ENCODE measurements at places on chromosomes 2 and 18. TPM values are rescaled to one million over a fixed set of nuclear protein-coding genes. Genes with fewer than 3 reads are reported as not detected.

- H3K4me1 ChIP-seq = no peaks in the 10 kb centered on the region
- no peaks in the 10 kb centered on the region for H3K27me3 ChIP-seq
- H3K36me3 ChIP-seq = no peaks in the 10 kb centered on the region
- no peak overlapping the region for H3K4me3 ChIP-seq
- no peak for DNase-seq
Observed at GRCh38 chr2:5036256-5036655, 655.9 kb upstream of the SOX11 start.

DNA sequence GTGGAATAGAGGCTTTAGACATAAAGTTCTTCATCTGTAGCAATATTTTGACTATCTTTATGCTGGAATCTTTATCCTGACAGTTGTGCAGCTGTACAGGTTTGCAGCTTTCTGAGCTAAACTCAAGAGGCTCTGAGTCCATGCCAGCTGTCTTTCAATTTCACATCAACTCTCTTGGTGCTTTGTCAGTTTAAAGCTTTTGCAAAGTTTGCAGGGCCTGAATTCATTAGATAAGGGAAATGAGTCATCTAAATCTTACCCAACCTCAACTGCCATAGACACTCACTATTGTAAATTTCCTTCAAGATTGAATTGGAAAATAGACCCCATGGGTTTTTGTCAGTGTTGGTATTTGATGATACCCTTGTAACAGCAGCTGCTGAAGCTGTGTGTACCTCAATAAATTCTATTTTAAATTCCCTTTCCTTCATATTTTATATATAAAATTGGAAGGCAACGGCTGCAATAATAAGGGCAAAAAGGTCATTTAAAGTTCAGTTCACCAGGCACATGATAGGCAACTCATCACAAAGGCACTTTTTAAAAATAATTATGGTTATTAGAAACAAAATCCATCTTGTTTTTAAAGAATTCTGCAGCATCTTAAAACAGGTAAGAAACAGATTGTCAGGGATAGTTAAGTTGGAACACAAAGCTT, 169.9 kb upstream of the SLC39A10 start:
- no peak overlapping the region for H3K4me3 ChIP-seq
- DNase-seq = no peak
- H3K36me3 ChIP-seq = no peaks in the 10 kb centered on the region
- no peak overlapping the region for H3K27ac ChIP-seq

DNA sequence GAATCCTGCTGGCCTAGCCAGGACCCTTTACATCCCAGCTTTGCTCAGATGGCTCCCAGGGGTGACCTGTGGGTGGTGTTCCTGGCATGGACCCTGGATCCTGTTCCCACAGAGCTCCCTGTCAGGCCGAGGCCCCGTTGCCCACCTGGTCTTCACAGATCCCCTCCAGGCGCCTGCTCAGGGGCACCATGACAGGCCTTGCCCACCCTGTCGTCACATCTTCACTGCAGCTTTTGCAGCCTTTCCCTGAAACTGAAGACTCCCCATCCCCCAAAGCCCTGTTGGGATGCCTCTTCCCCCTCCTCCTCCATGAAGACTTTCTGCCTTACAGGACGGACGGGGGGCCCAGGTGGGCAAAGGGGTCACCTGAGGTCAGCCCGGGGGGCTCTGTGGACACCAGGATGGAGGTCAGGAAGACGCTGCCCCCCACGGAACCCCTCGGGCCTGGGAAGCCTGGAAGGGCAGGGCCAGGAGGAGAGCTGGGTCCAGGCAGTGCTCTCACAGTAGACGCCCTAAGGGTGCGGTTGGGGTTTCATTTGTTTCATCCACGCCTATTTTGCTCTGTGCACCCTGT, 13.0 kb upstream of the KIF1A start:
- H3K27ac ChIP-seq = no peak overlapping the region
- peaks cover 42% of the 10 kb centered on the region for H3K27me3 ChIP-seq
- peak; percentile 65 for DNase-seq
- no peak overlapping the region for H3K4me3 ChIP-seq
- no peaks in the 10 kb centered on the region for H3K36me3 ChIP-seq

- no peak overlapping the region for H3K27ac ChIP-seq
- no peaks in the 10 kb centered on the region for H3K36me3 ChIP-seq
- H3K4me3 ChIP-seq = no peak overlapping the region
- no peaks in the 10 kb centered on the region for H3K27me3 ChIP-seq
- H3K4me1 ChIP-seq = peaks cover 9% of the 10 kb centered on the region
- DNase-seq = no peak
Observed at GRCh38 chr2:224952936-224953657, 89.2 kb downstream of the DOCK10 start.

DNA sequence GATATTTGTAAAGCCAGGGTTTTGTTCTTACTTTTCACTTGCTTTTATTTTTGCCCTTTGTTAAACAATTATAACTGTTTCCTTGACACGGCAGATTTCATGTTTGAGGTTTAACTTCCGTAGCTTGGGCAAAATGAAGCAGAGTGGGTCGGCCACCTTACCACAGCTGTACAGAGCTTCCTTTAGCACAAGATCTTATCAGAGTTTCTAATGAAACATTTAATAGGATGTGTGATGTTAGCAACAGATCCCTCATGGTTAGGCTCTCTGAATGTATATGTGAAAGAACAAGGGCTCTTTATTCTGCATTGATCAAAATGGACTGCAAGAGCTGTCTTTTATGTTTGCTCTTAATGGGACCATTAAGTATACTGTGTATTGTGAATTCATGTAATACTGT, 22.3 kb downstream of the RNF125 start:
- no peaks in the 10 kb centered on the region for H3K27me3 ChIP-seq
- H3K36me3 ChIP-seq = no peaks in the 10 kb centered on the region
- H3K4me1 ChIP-seq = peaks cover 9% of the 10 kb centered on the region
- peak overlapping the region; percentile 26 for H3K27ac ChIP-seq
- no peak overlapping the region for H3K4me3 ChIP-seq
- no peak for DNase-seq

DNA sequence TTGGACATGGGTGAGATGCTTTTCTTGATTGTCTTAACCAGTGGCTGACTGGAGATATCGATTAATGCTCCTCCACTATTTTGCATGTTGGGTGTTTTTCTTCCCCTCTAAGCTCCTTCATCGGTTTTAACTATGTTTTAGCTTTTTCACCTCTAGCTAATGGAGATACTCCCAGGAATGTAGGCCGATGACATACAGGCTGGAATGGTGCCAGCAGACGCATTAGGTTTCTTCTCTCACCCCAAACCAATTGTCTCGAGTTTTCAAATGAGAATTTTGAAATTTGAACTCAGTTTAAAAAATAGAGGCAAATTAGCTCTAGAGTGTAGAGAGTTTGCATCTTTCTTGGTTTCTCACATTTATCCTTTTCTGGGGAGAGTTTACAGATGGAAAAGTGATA, 247.6 kb downstream of the RPRM start:
- H3K36me3 ChIP-seq = no peaks in the 10 kb centered on the region
- H3K4me3 ChIP-seq = no peak overlapping the region
- H3K27me3 ChIP-seq = no peaks in the 10 kb centered on the region
- no peak overlapping the region for H3K27ac ChIP-seq
- no peak for DNase-seq

Gene MGAT4A
- 85.8 TPM for total RNA-seq

All from upper lobe of right lung (tissue), 1 donor.